ENCODE measurements at places on chromosomes 7 and 10.

- no peak for DNase-seq
Measured at GRCh38 chr10:11037991-11038390, 20.3 kb downstream of the CELF2 start.

- no peak for DNase-seq
Measured at GRCh38 chr7:150487625-150488024, 27.0 kb upstream of the GIMAP7 start.

DNA sequence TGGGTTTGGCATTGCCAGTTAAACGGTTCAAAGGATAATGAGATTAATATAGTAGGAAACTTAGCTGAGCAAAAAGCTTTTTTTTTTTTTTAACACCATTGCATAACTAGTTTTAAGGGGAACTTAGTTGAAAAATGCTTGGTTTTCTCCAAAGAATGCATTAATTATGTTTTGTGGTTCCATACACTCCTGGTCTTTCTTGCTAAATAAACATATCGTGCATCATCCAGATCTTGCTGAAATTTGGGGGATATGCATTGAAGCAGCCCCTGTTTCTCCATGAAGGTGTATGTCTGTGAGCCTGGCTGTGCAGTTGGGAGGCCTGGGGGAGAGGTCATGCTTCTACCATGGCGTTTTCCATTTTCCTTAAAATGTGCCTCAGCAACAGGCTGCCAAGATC, 558.2 kb upstream of the GALNT17 start:
- DNase-seq = no peak

DNA sequence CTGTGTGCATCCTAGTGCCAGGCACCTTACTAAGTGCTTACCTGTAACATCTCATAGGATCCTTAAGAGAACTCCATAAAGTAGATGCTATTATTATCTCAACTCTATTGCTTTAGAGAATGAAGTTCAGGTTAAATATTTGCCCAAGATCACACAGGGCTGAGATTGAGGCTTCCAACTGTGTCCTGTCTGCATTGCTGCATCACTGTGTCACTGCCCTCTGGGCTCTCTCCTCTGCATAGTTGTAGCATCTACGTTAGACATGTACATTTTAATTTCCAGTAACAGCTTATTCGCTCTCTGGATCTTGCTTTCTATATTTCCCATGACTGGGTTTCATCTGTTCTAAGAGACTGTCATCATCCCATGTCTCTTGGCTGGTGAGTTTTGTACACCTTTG, 63.6 kb upstream of the FZD8 start:
- DNase-seq = no peak

DNA sequence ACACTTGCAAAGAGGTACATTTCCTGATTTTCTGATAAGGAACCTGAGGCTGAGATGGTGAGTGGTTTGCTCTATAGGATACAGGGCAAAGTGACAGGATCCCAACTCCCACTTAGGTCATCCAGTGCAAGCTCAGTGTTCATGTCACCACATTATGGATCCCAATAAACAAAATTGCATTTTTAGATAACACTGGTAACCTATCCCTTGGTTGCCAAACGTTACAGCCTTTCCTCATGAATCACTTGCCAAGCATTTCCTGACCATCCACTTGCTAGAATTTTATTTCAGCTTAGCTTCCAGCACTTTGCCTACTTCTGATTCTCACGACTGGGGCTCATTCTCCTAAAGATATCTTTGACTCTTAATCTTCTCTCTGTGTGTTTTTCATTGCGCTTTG, 131.4 kb upstream of the ODAD2 start:
- no peak for DNase-seq

GRCh38 chr10:101779544-101780186, 3.6 kb downstream of the NPM3 start:
- peak; percentile 86 for DNase-seq

GRCh38 chr7:36208426-36208825, 55.4 kb downstream of the EEPD1 start:
- no peak for DNase-seq

GRCh38 chr7:53318566-53318965, 283.1 kb downstream of the POM121L12 start:
- no peak for DNase-seq

GRCh38 chr10:22356324-22356873, 11.1 kb downstream of the SPAG6 start:
- DNase-seq = no peak

- DNase-seq = no peak
Measured at GRCh38 chr10:63128443-63128842, 4.7 kb upstream of the NRBF2 start.

DNA sequence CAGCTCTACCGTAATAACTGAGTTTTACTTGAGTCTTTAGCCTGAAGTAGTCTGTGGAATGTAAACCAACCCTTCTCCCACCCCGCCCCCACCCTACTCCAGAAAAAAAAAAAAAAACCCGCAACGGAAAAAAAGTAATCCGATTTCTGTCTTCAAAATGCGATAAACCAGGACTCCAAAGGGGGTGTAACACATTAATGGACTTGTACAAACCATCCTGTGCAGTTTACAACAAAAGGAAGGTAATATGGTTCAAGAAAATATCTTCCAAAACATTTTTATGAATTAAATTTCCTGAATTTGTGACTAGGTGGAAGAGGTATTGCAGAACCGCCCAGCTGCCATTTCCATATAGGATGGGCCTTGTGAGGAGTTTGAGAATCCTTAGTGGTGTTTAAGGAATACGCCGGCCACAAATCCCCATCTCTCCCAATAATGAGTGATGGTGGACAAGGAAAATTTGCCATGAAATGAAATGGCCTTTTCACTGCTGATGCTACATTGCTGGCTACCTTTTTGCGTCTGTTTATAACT, 10.6 kb downstream of the SKIDA1 start:
- DNase-seq = no peak

DNA sequence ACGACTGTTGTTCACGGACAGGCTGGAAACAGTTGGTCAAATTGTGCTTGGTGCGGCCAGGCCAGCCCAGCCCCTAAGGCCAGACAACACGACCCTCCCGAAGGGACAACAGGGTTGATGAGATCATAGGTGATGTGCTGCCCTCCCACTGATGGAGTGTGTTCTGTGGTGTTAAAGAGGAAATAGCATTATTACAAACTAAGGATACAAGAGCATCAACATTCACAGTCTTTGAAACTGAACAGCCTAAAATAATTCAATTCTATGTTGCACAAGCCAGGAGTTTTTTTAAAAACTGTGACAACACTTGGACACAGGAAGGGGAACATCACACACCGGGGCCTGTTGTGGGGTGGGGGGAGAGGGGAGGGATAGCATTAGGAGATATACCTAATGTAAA, 87.6 kb downstream of the FAM53B start:
- DNase-seq = no peak

GRCh38 chr10:108327706-108328105, 1163.2 kb upstream of the SORCS1 start:
- no peak for DNase-seq

GRCh38 chr7:101537205-101537604, 91.9 kb downstream of the MYL10 start:
- no peak for DNase-seq

DNA sequence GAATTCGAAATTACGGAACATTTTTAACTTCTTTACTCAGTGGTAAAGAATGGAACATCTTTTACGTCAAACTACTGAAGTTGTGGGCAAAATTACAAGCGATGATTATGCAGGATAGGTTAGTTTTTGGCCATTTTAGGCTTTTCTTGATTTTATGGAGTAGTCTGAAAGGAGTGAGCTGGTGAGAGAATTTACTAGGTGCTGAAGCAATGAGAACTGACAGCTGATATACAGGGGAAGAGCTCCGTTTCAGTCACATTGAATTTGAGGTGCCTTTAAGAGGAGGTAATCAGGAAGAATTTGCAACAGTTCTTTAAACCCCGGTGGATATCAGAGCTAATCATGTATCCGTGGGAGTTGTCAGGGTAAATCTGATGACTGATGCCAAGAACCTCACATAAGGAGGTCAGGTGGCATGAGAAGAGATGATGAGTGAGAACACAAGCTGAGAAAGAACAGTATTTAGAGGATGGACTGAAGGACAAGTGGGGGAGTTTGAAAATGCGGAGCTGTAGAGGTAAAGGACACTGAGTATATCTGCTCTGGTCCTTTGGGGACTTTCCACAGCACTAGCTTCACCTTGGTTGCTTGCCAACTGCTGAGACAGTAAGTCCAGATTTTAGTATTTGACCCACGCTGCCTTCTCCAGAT, 104.3 kb downstream of the AHR start:
- no peak for DNase-seq

DNA sequence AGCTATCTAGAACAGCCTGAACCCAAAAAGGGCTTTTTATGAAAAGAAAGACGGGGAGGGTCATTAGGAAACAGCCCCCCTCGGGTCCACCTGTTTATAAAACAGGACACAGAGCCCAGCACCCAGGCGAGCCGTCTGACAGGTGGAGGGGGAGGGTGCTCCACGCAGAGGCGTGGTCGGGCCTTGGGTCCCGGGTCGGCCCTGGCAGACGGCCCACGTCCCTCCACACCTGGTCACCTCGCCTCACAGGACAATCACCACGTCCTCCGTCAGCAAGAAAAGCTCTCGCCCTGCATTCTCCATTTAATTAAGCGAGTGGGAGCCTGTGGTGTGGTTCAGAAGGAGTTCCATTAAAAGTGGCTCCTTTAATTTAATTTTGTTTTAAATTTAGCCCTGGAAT, 42.3 kb upstream of the FOXL3 start:
- DNase-seq = no peak

- no peak for DNase-seq
Measured at GRCh38 chr7:128939861-128940410, 2.2 kb downstream of the IRF5 start.

DNA sequence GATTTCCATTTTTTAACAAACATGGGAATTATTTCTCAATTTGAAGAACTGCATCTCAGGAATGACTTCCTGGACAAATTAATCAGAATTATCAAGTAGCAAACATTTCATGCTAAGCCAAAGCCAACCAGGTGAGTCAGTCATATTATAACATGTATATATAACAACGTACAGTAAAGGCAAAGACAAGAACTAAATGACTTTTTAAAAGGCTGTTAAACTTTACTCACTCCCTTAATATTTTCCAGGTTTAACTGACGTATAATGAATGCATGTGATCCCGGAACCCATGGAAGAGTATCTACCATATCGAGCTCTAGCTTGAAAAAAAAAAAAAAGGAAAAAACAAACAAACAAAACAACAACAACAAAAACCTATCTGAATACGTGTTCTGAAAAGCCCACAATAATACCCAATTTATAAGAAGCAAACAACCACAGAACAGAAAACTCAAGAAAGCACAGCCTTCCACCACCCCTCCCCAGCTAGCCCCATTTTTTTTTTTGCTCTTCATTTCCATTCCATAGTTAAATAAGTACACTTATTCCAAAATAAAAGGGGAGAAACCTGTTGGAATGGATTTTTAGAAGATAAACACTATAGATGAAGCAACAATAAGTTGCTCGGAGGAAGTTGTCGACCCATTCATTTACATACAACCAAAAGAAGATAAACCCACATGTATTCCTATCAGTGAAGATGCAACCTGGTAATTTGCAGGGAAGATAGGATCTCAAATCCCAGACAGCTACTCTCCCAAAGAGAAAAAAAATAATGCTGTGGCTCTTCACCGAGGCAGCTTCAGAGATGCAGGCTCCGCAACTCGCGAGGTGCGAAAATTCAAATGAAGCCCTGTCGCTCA, 537 bp downstream of the NAPEPLD start:
- DNase-seq = no peak

- DNase-seq = no peak
Measured at GRCh38 chr10:8511026-8511425, 456.5 kb downstream of the GATA3 start.

DNA sequence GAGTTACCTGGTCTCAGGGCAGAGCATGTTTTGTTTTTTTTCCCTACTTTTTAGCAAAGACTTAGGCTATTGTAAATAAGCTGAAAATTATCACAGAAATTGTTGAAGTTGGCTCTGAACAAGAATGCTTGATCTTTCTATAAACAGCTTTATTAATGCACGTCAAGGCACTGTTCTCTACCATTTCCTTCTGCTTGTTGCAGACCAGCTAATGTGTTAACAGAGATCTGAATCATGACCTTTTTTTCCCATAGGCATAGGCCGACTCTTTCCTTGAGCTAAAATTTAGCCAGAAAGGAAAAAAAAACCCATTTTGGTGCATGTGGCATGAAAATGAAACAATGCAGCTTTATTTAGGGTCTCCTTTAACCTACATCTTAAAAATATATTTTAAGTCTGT, 248.5 kb downstream of the SDK1 start:
- DNase-seq = no peak

DNA sequence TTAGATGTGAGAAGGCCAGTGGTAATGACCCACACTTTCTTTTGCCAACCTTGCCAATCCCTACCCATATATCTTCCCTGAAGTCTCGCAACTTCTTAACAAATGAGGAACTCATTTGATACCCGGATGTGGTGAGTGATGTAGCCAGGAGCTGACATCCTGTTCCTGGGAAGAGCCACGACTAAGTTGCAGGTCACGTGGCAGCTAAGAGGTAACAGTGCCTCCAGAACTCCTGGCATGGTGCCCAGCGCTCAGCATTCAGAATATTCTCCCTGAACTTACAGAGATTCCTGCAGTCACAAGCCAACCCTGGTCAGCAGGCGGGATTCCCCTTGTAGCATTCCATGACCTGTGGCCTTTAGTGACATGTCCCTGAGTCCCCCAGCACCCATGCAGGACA, 282.5 kb downstream of the GALNT17 start:
- DNase-seq = no peak

DNA sequence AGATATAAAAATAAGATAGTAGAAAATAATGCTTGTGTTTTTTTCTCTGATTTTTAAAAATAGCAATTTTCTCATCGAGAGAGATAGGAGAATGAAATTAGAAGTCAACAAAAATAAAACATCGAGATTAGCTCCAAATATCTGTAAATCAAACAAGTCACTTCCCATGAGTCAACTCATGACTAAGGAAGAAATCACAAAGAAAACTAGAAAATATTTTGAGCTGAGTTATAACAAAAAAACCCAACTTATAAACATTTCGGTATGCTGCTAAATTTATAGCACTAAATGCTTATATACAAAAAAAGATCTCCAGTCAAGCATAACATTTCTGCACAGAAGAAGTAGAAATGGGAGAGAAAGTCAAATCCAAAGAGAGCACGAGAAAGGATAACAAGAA, 140.1 kb downstream of the ITGA8 start:
- DNase-seq = no peak

GRCh38 chr10:132814469-132814856, 28.5 kb upstream of the NKX6-2 start:
- no peak for DNase-seq

DNA sequence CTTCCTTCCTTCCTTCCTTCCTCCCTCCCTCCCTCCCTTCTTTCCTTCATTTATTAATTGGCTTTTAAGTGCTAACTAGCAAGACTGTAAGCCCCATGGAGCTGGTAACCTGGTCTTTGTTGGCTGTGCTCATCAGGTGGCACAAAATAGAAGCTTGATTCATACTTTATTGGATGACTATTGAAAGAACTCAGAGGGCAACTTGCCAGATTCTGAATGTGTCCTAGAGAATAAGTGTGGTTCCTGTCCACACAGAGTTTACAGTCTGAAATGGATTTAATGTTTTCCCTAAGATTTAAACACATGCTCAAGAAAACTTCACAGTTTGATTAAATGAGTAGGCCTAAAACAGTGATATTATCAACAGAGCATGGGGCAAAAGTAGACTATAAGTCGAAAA, 3.1 kb upstream of the CACNB2 start:
- no peak for DNase-seq

GRCh38 chr10:30820261-30820991, 190.9 kb upstream of the LYZL2 start:
- DNase-seq = no peak
